ENCODE measurements at places on chromosomes 7 and 10.

- DNase-seq, result no peak
Observed at GRCh38 chr10:85786401-85786899, 580.1 kb downstream of the GRID1 start.

- no peak for DNase-seq
Observed at GRCh38 chr10:70122742-70123141, 9.9 kb downstream of the AIFM2 start.

- DNase-seq, result no peak
Observed at GRCh38 chr10:46016190-46016589, 14.2 kb downstream of the NCOA4 start.

GRCh38 chr7:142626420-142627035 lies 122.7 kb upstream of the PRSS1 start:
- DNase-seq, result no peak

DNA sequence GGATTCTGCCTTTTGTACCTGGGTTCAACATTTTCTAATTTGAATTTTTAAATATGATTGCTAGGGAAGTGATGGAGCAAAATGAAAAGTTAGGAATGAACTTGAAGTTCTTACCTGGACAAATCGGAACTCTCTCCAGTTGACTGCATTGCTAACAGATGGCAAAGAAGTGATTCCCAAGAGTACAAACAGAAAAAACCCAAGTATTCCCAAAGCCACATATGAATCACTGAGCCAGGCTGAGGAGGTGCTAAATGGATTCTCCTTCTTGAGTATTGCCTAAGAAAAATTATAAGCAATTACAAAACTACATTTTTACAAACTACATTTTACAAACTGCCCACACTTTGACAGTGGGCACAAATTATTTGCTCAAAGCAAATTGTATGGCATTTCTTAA lies 25.9 kb downstream of the STEAP4 start:
- no peak for DNase-seq

- DNase-seq, result no peak
Observed at GRCh38 chr7:43240565-43240964, 128.1 kb downstream of the HECW1 start.

GRCh38 chr10:3737864-3738263 lies 47.1 kb downstream of the KLF6 start:
- DNase-seq, result no peak

GRCh38 chr7:156818133-156818532 lies 74.8 kb downstream of the LMBR1 start:
- DNase-seq, result no peak

DNA sequence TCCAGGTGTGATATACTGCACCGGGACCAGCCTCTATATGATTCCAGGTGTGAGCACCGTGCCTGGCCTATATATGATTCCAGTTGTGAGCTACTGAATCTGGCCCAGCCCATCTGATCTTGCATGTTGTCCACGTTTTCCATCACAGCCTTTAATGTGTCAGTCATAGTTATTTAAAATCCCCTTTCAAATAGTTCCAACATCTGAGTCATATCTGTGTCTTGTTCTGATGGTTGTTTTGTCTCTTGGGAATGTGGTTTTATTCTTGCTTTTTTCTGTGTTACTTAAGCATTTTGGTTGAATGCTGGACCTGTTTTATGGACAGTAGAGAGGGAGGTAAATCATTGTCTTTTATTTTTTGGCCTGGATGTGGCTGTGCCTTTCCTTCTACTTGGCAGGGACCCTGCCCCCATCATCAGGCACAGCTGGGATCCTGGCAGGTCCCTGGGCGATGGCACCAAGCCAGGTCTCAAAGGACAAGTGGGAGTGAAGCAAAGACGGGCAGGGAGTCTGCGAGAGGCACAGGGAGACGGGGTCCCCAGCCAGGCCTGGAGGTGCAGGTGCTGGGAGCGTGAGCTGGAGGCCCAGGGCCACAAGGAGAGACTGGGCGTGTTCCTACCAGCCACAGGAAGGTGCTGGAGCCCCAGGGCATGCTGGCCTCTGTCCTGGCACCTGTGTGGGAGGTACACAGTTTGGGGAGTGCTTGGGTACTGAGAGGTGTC lies 94.7 kb downstream of the DYNC2I1 start:
- no peak for DNase-seq

DNA sequence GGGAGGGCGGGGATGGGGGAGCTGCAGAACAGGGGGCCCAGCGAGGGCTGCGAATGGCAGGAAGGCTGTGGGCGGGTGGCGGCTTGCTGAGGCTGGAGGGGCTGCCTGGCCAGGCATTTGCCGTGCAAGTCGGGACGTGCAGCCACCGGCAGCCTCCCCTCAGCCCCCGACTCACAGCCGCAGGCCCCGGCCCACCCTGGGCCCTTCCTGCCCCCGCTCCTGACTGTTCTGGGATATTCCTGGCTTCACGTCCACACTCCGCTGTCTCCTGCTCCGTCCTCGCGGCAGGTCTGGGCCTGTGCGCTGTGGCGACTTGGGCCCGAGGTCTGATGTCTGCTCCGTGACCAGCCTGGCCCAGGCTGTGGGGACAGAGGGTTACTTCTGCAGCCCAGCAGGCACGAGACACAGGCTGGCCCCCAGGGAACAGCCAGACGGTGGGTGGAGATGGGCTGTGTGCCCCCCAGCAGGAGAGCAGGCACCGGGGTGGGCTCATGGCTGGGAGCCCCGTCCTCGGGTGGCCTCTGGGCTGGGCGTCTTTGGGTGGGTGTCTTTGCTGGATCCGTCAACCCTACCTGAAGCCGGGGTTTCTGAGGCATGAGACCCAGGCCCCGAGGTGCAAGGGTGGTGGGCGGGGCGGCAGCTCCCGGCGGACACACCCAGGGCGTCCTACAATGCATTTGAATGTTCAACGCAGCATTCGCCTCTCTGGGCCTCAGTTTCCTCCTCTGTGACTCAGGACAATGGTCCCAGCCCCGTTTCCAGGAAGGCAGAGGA lies 86.5 kb downstream of the FOXL3 start:
- no peak for DNase-seq

- DNase-seq, result no peak
Observed at GRCh38 chr7:155530601-155531000, 15.8 kb downstream of the CNPY1 start.

- no peak for DNase-seq
Observed at GRCh38 chr7:80815733-80816132, 103.1 kb downstream of the SEMA3C start.

DNA sequence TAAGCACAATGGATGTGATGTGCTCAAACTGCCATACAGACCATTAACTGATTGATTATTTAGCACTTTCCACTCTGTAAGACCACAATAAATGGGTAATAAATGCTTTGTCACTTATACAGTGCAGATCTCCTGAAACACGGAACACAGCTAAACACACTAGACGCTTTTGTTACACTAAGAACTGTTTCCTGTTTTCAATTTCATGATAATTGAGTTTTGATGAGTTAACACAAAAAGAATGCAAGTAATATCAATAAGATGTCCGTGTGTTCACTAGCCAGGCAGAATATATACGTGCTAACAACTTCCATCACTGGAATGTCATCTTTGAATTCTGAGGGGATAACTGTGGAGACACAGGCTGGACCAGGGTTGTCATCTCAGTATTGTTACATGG lies 178.8 kb downstream of the SKAP2 start:
- no peak for DNase-seq

GRCh38 chr7:151859948-151860685 lies 16.8 kb downstream of the PRKAG2 start:
- DNase-seq, result no peak

GRCh38 chr7:16023046-16023445 lies 336.6 kb upstream of the MEOX2 start:
- DNase-seq, result no peak

- no peak for DNase-seq
Observed at GRCh38 chr7:91294639-91295220, 30.5 kb downstream of the FZD1 start.

GRCh38 chr7:153628825-153629224 lies 423.4 kb upstream of the DPP6 start:
- DNase-seq, result no peak

- DNase-seq, result no peak
Observed at GRCh38 chr7:40644454-40645188, 509.8 kb downstream of the SUGCT start.

All from non-pigmented ciliary epithelial cell (primary cell).